Activated CD4-positive, alpha-beta T cell treated with anti-CD3 and anti-CD28 coated beads, Interleukin-10, Interleukin-2, amounts not matched to agents 100 ng/mL and 50 ng/mL, durations not matched to agents 16 hours and 8 hours (primary cell): ENCODE measurements at places on chromosomes 1 and 21.

- peak; percentile 28 for DNase-seq
Measured at GRCh38 chr1:41918450-41919043, at the start of gene HIVEP3. TSS of gene HIVEP3 (minus strand) at chr1:41918922.

GRCh38 chr1:185929776-185930175 lies 195.6 kb downstream of the HMCN1 start:
- no peak for DNase-seq

DNA sequence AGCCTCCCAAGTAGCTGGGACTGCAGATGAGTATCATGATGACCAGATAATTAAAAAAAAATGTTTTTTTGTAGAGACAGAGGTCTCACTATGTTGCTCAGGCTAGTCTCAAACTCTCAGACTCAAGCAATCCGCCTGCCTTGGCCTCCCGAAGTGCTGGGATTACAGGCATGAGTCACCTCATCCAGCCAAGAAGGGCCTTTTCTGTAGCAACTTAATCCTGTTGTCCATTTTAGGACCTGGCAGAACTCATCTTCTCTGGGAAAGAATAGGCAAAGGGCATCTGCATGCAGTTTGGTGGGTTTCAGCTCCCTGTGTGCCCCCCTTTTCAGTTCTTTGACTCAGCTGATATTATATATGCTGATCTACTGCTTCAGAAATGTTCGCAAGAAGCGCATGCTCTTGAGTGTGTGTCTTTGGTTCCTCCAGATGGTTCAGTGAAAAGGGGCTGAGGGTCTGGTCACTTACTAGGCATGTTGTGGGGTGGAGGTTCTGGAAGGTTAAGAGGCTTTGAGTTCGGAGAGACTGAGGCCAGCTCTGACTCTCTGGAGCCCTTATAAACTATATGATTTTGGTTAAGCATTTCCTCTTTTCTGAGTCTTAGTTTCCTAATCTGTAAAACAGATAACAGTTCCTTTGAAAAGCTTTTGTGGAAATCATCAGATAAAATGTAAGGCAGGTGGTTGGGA lies 19.4 kb upstream of the SRSF4 start:
- no peak for DNase-seq

GRCh38 chr1:226920446-226920894 lies 19.6 kb upstream of the COQ8A start:
- no peak for DNase-seq

DNA sequence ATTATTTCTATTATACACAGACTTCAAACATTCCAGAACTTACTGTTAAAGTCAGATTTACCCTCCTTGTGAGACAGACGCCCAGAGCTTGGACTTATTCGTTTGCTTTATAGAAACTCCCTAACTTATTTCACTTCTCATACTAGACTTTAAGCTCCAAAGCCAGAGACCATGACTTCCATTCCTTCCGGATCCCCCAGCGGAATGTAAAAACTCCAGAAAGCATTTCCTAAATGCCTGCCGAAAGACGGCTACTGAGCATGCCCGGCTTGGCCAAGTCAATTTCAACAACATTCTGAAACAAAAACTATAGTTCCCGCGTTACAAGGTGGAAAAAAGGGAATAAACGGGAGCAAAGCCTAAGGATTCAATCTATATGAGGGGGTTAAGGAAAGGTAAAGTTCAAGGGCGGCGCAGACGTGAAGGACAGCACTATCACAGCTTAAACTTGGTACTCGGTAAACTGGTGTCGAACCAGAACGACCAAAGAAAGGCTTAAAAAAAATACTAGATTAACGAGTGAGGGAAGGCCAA lies 1.1 kb downstream of the USP48 start:
- no peak for DNase-seq

- no peak for DNase-seq
Measured at GRCh38 chr1:215269955-215270354, 187.4 kb downstream of the KCNK2 start.

- DNase-seq = no peak
Measured at GRCh38 chr1:200379432-200379757, 30.4 kb downstream of the ZNF281 start.
